ENCODE measurements at places on chromosomes 1 and 21.
A peak's percentile ranks its signal among the peaks of the same experiment; 100 is the strongest.

DNA sequence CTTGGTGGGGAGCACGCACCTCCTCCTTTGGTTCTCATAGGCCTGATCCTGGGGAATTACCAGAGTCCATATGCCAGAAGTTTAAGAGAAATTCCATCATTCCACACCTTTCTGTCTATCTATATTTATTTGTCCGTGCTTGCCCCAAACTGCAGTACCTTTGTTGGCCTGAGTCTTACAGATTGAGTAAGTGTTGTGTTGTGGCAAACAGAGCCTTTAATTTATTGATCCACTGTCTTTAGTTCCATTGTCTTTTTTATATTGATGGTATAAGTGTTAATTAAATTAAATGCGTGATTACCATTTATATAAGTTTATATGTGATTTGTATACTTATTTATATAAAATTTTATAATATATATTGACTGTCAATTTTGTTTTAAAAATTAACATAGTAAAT, 4.9 kb downstream of the SH3BGR start:
- no peak for DNase-seq

GRCh38 chr1:223322868-223323267, 41.1 kb downstream of the SUSD4 start:
- DNase-seq, result no peak

- DNase-seq, result no peak
Observed at GRCh38 chr21:36627242-36627641, 71.7 kb upstream of the SIM2 start.

- no peak for DNase-seq
Observed at GRCh38 chr1:93631626-93632365, 49.8 kb downstream of the BCAR3 start.

GRCh38 chr1:115077984-115078330, 11.3 kb downstream of the TSPAN2 start:
- DNase-seq, result no peak

DNA sequence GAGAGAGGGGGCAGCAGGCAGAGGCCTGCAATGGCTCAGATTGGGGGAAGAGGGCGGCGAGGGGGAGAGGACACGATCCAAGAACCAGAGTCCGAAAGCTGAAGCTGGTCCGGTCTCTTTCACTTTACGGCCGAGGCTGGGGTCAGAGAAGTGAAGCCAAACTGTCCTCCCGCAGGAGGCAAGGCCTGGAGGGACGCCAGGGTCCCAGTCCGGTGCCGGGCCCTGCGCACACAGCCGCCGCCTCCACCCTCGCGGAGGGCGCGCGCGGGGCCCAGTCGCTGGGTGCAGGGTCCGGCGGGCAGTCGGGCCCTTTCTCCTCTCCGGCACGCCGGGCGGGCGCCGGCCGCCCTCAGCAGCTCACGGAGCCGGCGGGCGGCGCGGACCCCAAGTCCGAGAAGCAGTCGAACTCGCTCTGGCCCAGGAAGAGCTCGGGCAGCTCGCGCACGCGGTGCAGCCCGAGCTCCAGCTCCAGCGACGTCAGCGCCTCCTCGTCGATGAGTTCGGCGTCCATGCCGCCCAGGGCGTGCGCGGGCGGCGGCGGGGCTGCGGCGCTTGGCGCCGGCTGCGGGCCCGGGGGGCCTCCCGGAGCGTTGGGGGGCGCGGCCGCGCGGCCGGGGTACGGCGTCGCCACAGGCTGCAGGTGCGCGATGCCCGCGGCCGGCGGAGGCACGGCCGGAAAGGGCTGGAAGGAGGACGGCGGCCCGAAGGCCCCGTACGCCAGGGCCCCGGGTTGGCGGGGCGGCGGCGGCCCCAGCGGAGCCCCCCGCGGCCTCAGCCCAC, 749 bp downstream of the CITED4 start:
- peak; percentile 39 for DNase-seq

DNA sequence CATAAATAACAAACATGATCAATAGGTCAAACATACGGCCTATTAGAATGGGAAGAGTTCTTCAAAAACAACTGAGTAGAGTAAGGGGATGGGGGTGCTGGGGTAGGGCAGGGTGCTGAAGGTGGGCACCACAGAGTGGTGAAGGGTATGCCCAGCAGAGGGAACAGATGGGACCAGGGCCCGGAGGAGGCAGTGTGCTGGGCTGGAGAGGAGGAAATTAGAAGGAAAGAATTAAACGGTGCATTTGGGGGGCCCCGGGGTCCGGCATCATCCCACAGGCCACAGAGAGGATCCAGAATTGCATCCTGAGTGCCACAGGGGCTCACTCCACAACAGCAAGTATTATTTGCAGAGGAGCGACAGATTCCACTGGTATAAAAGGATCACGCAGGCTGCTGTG, 94.5 kb downstream of the GLIS1 start:
- DNase-seq, result no peak

DNA sequence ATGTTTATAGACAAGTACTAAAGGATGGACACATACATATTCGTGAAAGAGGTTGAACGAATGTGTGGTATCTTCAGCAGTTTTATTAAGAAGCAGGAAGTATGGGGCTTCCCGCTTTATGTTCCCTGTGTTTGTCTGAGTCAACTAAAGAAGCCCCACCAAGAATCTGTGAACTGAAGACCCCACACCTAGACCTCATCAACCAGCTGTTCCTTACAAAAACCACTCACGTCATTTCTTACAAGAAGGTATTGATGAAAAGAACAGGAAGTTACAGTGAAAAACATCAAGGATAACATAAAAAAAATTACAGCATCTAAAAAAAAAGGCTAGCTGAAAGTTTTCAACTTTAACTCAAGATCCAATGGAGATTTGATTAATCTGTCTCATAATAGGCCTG, 12.3 kb downstream of the REG4 start:
- DNase-seq, result no peak

DNA sequence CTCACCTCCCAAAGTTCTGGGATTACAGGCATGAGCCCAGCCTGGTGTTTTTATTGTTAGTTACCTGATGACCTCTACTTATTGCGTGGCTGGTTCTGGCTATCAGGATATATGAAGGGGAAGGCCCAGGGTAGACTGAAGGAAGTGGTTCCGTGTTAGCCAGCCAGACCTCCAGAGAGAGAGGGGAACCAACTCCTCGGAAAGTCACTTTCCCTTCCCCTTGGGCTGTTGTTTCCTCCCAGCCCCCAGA, 2.5 kb upstream of the RCSD1 start:
- peak; percentile 86 for DNase-seq
